Stimulated activated CD4-positive, alpha-beta T cell treated with anti-CD3 and anti-CD28 coated beads, Interleukin-1b, Interleukin-23, amount 100 ng/mL, for 24 hours (primary cell): ENCODE measurements at places on chromosomes 6 and 20.

- no peak for DNase-seq
Measured at GRCh38 chr6:139801571-139802321, 427.3 kb upstream of the CITED2 start.

GRCh38 chr6:116376149-116376548 lies 5.4 kb downstream of the DSE start:
- DNase-seq: no peak

DNA sequence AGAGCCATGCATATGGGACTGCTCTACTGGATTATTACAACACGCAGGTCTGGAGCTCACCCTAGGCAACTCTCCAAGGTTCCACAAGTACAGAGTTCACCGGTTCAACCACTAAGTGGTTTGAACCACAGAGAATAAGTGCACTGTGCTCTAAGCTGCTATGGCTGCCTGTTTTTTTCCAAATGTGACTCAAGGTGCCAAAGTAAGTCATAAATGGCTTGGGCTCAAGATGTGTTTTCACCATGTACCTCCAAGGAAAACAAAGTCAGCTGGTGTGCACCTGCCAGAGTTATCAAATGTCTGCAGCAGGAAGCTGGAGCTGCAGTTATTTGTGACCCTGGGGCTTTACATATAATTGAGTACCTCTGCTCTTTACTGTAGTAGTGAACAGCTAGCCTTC lies 76.7 kb downstream of the PREP start:
- DNase-seq: no peak

GRCh38 chr6:54525731-54526130 lies 217.5 kb downstream of the TINAG start:
- DNase-seq: no peak

GRCh38 chr20:50113420-50114224 lies 672 bp upstream of the UBE2V1 start:
- no peak for DNase-seq

GRCh38 chr20:63947638-63948456 lies 8.4 kb downstream of the UCKL1 start:
- no peak for DNase-seq

DNA sequence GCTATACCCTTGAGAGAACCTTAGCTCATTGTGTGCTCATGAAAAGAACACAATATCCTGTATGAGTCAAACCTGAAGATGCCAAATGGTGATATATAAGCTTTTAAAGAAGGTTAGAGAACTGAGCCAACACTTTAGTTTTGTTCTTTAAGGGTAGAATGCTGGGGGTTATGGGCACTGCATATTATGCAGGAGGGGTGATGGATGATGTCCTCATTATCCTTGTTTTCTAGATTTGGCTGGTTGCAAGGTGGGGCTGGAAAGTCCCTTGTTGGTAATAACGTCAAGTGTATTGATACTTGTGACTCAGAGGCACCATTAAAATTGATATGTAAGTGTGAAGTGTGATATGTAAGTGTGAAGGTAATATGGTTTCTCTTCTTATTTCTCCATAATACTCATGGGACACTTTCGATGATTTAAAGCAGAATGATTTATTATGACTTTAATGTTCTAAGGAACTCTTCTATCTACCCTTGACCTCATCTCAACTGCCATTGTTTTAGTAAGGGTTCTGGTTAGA lies 113.7 kb upstream of the DTNBP1 start:
- DNase-seq: no peak

- no peak for DNase-seq
Measured at GRCh38 chr6:129773304-129773703, 63.3 kb upstream of the ARHGAP18 start.

DNA sequence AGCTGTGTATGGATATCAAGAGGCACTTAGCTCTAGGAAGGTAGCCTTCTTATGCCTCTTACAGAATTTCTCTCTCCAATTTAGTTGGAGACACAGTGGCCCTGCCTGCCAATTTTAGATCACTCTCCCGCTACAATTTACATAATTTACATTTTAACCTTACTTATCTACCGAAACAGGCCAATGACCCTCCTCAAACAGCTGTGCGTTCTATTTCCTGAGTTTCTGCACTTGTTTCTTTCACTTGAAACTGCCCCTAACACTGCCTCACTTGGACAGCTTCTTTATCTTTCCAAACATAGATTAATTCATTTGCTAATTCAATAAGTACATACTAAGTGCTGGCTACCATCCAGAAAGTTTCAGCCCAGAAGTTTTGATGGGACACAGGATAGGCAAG lies 52.9 kb upstream of the HDDC2 start:
- no peak for DNase-seq

GRCh38 chr6:166075186-166075585 lies 92.5 kb downstream of the TBXT start:
- no peak for DNase-seq

- DNase-seq: no peak
Measured at GRCh38 chr6:3218266-3218665, 9.2 kb downstream of the TUBB2B start.

DNA sequence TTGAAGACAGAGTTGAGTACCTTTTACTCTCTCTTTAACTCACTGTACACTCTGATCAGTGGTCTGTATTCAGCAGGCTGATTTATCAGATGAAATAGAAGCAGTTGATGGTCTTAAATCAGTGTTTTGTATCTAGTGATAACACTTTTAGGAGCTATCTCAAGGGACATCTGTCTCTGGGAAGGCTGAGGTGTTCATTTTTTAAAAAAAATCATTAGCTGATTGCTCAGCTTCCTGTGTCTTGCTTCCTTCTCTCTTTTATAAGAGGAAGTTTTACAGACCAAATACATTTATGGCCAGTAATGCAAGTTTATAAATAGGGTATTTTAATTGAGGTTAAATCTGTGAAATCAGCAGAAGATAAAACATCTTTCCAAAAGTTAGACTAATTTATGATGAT lies 12.0 kb upstream of the CCDC170 start:
- DNase-seq: no peak
